Kidney tubule cell (primary cell): ENCODE measurements at places on chromosomes 11 and 22.

DNA sequence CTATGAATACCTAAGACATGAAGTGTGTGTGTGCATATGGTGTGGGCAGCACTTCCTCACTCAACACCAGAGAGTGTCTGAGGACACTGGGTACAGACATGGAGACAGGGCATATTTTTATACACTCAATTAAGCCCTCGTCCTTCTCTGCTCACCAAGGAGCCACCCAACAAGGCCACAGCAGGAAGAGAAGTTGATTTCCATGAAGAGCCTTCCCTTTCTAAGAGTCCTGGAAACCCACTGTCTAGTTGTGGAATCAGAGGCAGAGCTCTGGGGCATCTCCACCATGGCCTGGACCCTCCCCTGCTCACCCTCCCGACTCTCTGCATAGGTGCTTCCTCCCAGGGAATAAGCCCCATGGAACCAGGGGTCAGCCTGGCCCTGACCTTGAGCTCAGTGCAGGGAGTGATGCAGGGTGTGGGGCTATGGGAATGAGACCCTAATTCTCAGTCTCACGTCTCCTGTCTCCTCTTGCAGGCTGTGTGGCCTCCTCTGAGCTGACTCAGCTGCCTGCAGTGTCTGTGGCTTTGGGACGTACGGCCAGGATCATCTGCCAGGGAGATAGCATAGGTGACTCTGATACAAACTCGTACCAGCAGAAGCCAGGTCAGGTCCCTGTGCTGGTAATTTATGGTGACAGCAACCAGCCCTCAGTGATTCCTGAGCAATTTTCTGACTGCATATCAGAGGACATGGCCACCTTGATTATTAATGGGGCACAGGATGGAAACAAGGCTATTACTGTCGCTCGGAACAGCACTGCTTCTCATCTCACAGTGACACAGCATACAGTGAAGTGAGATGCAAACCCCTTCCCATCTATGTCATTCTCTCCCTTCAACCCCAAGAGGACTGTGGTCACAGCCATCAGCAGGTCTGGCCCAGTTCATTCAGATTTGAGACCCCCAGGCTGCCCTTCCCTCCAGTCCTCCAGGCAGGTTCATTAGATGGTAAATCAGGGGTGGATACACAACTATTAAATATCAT is 14.6 kb upstream of the IGLL5 start:
- no peak for DNase-seq

- no peak for DNase-seq
These were observed 16.5 kb upstream of the GAL start for GRCh38 chr11:68667511-68668500.

GRCh38 chr11:71176812-71177211 is 75.6 kb downstream of the SHANK2 start:
- no peak for DNase-seq

GRCh38 chr11:128568166-128568778 is 19.1 kb downstream of the ETS1 start:
- no peak for DNase-seq

DNA sequence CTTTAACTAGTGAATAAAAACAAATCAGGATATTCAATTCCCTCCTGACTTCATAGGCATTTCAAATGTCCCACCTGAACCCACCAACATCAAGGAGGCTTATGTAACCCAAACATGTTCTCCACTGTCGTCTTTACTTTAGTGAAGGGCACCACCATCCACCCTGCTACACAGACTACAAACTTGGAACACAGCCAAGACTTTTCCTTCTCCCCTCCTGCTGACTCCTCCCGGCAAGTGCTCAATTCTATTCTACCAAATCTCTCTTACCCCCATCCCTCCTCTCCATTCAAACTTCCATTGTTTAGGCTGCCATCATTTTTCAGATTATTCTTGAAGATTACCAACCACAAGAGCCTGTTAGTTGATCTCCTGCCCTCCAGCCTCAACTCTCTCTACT is 24.3 kb downstream of the SAAL1 start:
- DNase-seq = no peak

- DNase-seq = no peak
These were observed 22.2 kb upstream of the ELFN2 start for GRCh38 chr22:37449331-37450001.

- no peak for DNase-seq
These were observed 23.1 kb upstream of the CD82 start for GRCh38 chr11:44542372-44542771.

GRCh38 chr22:49659924-49660315 is 167.8 kb downstream of the BRD1 start:
- no peak for DNase-seq

GRCh38 chr22:38316364-38317121 is 690 bp downstream of the CSNK1E start:
- DNase-seq = peak; percentile 52

- DNase-seq = no peak
These were observed 134.0 kb upstream of the SYN3 start for GRCh38 chr22:33192156-33192555.

DNA sequence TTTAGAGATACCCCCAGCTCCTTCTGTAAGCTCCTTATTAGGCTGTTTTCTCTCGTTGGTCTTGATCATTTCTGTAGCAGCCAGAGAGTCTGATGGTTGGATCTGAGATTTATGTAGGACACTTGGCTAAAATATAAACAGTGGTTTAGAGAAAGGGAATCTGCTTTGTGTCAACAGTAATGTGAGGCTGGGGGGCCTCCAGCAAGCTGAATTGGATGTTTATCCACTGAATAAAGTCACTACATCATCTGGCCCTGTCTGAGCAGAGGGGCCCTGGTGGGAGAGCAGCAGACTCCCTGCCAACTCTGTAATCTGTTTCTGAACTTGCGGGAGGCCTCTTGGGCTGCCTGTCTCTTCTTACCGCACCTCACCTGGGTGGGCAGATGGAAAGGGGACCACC is 328.5 kb upstream of the PLET1 start:
- DNase-seq = no peak

GRCh38 chr11:42806191-42806590 is 505.6 kb upstream of the API5 start:
- DNase-seq = no peak

DNA sequence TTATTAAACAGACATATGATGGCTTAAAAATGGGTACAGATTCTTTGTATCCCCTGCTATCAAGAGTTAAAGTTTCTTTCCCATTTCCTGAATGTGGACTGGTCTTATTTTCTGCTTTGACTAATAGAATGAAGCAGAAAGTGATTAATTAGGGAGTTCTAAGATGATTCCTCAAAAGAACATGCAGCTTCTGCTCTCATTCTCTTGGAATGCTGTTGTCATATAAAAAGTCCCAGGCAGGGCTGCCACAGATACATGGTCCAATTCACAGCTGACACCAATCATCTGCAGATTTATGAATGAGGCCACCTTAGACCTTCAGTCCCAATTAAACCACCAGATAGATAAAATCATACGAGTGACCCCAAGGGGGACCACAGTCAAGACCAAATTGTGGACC is 844.5 kb upstream of the RAG2 start:
- DNase-seq = peak; percentile 86

GRCh38 chr22:37624017-37624365 is 15.4 kb downstream of the GGA1 start:
- DNase-seq = no peak

DNA sequence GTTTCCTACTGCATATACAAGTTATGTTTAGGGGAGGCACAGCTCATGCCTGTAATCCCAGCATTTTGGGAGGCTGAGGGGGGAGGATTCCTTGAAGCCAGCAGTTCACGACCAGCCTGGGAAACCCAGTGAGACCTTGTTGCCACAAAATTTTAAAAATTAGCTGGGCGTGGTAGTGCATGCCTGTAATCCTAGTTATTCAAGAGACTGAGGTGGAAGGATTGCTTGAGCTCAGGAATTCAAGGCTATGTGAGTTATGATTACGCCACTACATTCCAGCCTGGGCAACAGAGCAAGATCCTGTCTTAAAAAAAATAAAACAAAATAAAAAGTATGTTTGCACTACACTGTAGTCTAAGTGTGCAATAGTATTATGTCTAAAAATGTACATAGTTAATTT is 108.8 kb upstream of the TEAD1 start:
- DNase-seq = no peak

DNA sequence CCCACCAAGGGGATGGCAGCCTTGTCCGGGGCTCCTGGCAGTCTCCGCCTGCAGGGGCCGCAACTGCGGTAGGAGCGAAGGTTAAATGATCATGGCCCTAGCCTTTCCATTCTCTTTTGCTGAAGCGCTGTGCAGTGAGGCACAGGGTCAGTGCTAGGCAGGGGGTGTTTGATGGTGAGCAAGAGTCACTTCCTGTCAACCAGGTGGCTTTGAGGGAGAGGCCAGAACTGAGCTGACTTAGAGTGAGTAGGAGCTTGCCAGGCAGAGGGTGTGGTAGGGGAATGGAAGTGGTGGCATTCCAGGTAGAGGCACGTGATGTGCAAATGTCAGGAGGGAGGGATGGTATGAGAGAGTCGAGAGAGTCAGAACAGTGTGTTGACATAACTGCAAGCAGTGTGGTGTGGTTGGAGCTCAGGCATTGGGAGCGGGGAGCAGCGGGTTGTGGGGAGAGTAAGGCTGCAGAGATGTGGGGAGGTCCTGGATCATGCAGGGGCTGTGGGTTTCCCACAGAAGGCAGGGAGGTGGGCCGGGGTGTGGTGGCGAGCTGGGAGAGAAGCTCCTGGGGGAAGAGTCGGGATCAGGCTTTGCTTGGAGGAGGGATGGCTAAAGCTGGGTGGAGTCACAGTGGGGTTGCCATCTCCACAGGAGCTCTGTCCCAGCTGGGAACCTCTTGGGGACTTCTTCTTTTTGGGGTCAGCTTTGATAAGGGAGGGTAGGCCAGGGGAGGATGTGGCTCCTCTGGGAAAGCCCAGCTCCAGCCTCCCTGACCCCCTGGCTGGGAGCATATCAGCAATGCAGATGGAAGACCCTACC is 33.3 kb downstream of the AMPD3 start:
- peak; percentile 92 for DNase-seq

DNA sequence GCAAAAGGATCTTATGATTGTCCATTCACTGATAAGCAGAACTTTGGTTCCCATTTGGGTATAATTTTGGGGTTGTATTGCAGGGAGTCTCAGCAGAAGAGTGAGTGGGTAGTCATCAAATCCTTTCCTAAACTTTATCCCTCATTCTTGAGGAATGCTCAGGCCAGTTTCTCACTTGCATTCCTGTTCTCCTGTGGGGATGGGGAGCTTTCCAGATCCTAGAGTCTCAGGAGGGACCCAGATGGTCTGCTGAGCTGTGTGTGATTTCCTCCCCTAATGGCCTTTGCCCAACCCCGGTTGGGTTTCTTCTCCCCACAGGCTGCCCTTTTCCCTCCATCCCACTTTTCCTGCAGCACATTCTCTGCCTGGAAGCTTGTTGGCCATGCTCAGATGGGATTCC is 79.9 kb downstream of the MIAT start:
- no peak for DNase-seq

GRCh38 chr11:2222451-2222850 is 47.9 kb downstream of the ASCL2 start:
- DNase-seq = no peak

DNA sequence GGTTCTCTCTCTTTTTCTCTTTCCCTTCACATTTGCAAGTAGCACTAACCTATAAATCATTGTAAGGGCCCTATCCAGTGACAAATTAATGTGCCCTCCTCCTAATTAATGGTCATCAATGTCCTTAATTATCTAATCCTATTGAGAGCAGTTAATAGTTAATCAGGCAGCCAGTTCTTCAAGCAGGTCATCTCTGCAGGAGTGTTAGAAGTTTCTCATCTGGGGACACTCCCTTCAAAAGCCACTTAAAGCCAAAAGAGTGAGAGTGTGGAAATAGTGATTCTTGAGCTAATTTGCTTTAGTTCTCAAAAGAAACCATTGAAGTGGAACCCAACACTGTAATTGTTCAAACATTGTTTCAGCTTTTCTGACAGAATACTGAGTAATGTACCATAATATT is 141.6 kb downstream of the ELP4 start:
- DNase-seq = peak; percentile 32

DNA sequence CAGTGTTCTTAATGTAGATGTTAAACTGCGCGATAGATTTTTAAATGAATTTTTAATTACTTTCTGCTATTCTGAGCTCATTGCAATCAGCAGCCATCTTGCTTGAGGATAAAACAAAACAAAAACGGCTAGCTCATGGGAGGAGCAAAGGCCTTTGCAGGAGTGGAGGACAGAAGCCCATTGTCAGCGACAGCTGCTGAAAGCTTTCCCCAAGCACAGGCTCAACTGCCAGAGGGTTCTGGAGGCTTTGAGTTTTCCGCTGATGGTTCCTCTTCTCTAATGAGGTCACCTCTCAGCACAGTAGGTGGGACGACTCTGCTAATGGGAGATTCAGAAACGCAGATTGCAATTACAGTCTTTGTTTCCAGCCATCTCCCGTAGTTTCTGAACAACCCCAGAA is 167.1 kb upstream of the TTC12 start:
- DNase-seq = no peak

GRCh38 chr22:35343664-35344550 is 37.0 kb upstream of the HMOX1 start:
- no peak for DNase-seq

GRCh38 chr11:103581760-103582159 is 454.7 kb upstream of the DDI1 start:
- DNase-seq = peak; percentile 68

DNA sequence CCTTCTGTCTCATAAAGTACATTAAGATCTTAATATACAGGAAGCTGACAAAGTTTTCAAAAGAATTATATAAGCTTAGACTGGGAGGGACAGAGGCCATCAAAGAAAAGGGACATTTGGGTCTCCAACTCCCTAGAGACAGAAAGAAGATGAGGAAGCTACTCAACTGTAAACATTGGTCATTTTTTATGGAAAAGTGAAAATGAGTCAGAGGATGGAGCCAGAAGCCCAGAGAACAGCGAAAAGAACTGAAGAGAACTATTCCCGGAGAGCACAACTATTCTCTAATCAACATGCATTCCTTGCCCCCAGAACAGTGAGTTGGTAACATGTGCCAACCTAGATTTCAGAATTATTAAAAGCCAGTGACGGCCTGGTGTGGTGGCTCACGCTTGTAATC is 779.3 kb downstream of the DLG2 start:
- DNase-seq = no peak

DNA sequence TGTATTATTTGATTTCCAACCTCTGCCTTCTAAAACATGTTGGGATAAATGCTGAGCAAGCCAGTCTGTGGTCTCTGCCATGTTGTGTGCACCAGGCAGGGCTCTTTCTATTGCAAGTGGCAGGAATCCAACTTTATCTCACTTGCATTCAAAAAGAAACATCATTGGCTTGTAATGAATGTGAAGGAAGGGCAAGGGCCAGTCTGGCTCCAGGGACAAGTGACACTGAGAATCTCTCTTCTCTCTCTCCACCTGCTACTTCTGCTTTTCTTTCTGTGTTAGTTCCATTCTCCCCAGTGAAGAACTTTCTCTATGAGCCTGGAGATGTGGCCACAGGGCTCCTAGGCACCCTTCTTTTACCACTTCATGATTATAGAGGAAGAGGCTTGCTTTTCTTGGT is 329.9 kb upstream of the NCAM1 start:
- DNase-seq = no peak

DNA sequence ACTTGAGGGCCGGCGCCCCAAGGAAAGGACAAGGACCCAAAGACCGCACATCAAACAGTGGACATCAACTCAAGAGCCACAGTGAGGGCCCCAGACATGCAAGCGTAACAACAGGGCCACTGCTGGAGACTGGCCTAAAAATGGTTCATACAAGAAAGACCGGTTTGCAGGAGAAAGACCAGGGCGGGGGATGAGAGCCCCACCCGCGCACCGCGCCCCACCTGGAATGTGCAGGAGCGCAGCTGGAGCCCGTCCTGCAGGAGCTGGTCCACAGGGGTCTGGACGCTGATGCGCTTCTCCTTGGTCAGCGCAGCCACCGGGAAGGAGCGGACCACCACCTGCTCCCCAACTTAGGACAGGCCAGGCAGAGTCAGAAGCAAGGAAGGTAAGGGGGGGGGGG is 13.9 kb downstream of the SBF1 start:
- DNase-seq = no peak

- no peak for DNase-seq
These were observed 31.6 kb upstream of the ARHGAP32 start for GRCh38 chr11:129223701-129224149.
